Central memory CD4-positive, alpha-beta T cell (primary cell): ENCODE measurements at places on chromosomes 12 and 14.

DNA sequence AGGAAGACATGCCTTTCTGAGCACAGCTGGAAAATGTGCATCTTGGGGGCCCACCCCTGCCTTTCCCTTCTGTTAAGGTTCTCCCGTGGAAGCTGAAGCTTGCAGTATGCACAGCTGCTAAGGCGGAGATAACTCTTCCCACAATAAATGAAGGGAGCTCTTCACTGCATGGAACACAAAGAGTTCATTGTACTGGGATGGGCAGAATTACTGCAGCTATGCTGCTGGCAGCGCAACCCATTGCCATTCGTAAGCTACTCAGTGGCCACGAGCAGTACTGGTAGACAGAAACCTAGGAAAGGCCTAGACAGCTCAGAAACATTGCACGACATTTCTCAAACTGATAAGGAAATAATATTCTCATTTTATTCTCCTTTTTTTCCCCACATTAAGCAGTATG lies 310.2 kb downstream of the MDGA2 start:
- DNase-seq, result no peak

DNA sequence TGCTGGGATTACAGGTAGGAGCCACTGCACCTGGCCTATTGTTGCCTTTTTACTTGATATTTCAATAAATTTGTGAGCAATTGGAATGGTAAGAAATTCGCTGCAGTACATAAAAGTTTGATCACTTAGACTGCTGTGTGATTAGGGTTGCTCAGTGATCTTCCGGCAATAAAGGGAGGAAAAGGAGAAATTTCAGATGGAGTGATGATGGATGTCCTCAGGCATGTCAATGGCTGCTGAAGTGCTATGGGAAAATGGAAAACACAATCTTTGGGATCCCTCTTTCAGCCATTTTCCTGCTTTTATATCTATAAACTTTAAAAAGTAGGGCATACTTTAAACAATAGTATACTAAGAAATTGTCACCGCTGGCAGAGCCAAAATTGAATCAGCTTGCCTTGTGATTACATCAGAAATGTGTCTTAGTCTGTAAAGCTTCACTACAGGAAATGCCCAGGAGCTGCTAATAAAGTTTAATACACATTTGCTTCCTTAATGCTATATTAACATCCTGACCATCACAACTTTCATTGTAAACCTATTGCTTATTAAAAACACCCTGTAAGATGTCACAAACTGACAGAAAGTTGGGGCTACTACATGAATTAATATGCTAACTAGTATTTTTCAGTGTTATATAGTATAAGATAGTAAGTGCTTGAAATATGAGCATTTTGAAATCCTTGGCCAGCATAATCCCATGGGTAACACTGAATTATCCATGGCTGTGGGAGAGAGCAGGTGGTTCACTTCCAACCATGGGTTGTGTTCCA lies 13.7 kb upstream of the FBXL14 start:
- DNase-seq, result no peak

DNA sequence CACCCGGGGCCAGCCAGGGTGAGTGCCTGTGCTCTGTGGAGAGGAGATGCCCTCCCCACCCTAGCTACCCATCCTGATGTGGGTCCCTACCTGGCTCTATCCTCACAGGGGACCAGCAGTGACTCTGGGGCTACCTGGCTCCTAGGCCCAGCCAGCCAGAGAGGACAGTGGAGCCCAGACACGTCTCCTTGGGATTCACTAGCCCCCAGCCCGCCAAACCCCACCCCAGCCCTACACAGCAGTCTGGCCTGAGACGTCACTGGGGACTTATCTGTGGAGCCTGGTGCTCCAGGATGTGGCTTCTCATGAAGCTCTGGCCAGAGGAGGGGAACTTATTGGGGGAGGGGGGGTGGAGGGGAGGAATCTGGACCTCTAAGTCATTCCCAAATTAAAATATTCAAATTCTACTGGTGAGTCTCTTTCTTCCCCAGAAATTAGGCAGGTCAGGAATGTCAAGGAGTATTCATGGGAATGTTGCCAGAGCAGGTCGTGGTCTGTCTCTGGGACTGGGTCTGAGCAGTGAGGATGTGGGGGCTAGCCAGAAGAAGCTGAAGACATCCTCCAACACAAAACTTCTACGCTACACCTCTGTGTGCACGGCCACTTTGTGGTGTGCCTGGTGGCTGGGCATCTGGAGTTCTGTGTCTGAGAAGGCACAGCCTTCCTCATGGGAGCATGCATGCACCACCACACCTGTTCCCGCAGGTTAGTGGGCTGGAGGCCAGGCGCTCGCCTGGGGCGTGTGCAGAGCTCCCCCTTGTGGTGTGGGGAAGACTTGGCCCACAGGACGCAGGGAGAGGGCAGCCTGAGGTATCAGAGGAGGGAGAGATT lies 2.7 kb downstream of the CMTM5 start:
- peak; percentile 53 for DNase-seq

GRCh38 chr12:9758119-9758518 lies 2.6 kb downstream of the CD69 start:
- no peak for DNase-seq

DNA sequence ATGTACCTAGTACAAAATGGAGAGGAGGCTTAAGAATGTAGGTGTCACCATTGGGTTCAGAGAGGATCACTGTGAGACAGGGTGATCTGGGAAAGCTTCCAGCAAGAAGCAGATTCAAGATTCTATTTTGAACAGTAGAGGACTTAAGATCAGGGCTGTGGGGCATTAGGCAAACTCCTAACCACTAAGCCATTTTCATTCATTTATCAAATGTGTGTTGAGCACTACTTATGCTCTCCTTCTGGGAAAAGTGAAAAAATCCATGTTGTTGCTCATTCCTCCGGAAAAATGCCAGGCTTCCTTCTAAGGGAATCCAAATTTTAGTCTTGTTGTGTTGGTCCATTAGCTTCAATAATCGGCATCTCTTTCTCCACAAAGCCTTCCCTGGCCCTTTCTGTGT lies 163.4 kb downstream of the NUAK1 start:
- DNase-seq, result no peak

GRCh38 chr12:304805-305204 lies 42.2 kb upstream of the SLC6A13 start:
- no peak for DNase-seq

GRCh38 chr14:104135904-104136471 lies 2.4 kb upstream of the KIF26A start:
- DNase-seq, result no peak

DNA sequence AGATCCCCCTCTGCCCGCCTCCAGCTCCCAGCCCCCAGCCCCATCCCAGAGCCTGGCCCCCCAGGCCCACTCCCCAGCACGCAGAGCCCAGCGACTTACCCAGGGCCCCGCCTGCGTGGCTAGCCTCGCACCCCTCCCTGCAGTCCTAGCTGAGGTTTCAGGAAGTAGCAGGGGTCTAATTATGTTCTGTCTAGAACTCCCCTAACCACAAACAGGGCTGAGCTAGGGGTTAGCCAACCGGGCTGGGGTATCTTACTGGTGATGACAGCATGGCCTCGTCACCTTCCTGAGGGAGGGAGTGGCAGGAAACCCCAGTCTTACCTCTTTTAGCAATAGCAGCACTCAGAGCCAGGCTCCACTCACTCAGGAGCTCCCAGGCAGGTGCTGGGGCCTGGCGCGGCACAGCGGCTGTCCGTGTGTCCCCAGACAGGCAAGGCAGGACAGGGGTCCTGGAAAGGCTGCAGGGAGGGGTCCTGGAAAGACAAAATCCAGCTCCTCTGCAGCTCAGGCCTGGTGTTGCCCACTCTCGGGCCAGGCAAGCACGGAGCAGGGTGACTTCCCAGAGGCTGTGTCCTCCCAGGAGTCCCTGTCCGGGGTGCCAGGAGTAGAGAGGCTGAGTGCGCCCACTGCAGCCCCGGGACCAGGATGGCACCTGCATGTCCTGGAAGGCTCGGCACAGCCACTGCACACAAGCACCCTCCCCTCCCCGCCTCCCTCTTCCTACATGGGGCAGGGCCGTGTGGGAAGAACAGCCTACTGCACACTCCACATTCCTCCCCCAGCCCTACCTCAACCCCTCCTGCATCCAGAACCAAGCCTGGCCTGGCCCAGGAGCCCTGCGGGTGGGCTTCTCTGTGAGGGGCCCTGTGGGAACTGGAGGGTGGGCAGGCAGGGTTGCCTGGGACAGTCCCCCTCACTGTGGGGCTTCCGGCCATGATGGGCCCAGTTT lies at the start of gene GPR132:
Gene GPR132, minus strand, starts transcription at position 151 of the 949 bp plus-strand sequence. CDS start 10,010 bp downstream, outside the sequence.
- DNase-seq, result peak; percentile 98

DNA sequence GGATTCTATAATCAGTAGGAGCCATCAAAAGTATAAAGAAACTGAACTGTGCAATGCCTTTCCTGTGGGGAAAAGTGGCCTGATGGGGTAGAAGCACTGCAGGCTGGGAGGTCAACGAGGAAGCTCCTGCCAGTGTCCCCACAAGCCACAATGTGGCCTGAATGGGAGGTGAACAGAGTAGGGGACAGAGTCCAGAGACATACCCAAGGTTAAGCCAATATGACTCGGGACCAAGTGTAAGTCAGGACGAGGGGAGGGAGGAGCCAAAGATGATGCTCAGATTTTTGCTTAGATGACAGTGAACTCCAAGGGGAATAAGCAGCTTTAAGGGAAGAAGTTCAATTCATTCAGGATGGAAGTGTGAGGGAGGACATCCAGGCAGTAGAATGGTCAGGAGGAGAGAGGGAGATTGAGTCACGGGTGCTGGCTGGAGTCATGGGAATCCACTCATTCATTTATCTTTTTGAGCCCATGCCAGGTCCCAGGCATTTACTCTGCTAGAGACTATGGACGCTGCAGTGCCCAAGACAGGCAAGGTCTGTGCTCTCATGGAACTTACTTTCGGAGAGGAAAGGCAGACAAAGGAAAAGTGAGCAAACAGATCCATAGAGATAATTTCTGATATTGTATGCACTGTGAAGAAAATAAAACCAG lies 29.1 kb downstream of the DPF3 start:
- no peak for DNase-seq

DNA sequence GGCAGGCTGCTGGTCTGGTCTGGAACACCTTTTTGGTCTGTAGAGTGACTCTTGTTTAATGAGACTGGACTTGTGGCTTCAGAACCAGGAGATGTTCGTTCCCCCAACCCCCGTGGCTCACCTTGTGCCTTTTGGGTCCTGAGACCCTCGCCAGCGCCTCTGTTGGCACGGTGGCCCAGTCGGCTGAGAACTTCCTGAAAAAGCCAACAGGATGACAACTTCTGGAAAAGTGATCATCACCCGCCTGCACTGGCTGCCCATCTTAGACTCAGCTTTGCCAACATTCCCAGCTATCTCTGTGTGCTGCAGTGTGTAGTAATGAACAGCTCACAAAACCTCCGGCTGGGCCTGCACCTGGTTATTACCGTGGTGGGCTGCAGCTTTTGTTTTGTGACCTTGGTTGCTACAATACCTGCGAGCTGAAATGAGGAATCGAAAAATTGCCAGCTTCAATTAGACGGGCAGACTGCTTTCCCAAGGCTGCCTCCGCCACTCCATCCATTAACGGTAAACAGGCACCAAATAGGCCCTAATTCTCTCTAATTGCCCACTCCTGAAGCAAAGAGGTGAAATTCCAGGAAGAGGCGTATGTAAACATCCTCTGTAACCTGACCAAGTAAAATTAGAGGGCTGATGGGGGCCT lies 16.0 kb downstream of the MEG3 start:
- DNase-seq, result no peak

GRCh38 chr14:61346221-61346620 lies 24.8 kb downstream of the PRKCH start:
- no peak for DNase-seq

GRCh38 chr14:62706217-62706616 lies 339.0 kb downstream of the KCNH5 start:
- DNase-seq, result no peak

DNA sequence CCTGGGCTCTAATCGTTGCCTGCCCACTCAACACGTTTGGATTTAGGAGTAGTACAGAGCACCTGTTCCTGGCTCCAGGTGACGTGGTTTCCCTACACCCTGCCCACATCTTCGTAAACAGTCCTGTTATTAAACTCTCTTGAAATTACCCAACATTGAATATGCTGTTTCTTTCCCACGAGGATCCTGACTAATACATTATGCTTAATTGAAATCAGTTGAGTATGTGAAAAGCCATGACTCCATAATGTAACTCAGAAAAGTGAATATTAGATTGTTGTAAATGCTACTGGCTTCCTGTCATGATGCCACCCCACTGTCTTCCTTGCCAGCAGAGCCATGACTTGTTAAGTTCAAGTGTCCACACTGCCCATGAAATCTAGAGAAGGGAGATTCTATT lies 21.6 kb downstream of the AK7 start:
- no peak for DNase-seq

- no peak for DNase-seq
Measured at GRCh38 chr12:24499151-24500146, 449.5 kb downstream of the BCAT1 start.

DNA sequence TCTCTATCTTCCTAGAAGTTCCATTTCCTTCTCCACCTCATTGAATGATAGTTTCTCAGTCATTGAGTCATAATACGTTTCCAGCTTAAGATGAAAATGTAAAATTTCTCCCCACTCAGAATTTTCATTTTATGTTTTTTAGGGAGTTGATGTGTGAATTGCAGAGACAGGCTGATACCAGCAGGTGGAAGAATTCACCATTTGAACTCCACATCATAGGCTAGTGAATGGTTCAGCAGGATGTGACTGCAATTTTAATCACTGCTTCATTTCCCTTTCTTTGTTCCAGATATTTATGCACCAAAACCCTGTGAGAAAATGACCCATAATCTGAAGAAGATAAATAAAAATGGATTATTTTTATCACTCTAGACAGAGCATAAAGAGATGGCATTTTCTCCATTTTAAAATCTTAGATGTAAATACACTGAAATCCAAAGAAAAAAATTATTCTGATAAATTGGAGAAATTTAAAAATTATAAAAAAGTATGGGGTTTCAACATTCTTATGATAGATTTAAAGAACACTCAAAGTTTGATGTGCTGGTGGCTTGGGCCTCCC lies 10.6 kb upstream of the PYGL start:
- no peak for DNase-seq

- no peak for DNase-seq
Measured at GRCh38 chr14:75311356-75311755, 32.7 kb downstream of the FOS start.

DNA sequence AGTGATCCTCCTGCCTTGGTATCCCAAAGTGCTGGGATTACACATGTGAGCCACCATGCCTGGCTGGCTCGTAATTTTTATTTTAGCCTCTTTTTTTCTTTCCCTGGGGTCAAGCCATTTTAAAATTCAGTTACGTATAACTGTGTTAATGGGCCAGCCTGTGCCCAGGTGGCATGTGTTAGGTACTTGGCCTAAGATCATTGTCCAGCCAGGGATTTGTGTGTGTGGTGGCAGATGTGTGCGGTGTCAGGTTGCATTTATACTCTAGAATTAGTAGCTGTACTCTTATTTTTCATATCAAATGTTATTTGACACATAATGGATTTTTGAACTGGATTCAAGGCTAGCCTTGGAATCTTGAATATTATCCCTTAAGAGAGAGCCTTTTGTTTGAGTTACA lies 69.3 kb downstream of the FBXO34 start:
- no peak for DNase-seq

GRCh38 chr12:76583301-76583700 lies 23.7 kb upstream of the OSBPL8 start:
- no peak for DNase-seq
